ENCODE measurements at places on chromosomes 5 and 9. TPM values are rescaled to one million over a fixed set of nuclear protein-coding genes. Genes with fewer than 3 reads are reported as not detected.

GRCh38 chr9:36780186-36780585 lies 207.5 kb downstream of the MELK start:
- no peak for DNase-seq

GRCh38 chr5:14357441-14357840 lies 214.3 kb downstream of the TRIO start:
- no peak for DNase-seq

Gene SPINK5
- 0.41 TPM for polyA plus RNA-seq

GRCh38 chr5:307306-307705 lies 14.2 kb upstream of the AHRR start:
- no peak for DNase-seq

DNA sequence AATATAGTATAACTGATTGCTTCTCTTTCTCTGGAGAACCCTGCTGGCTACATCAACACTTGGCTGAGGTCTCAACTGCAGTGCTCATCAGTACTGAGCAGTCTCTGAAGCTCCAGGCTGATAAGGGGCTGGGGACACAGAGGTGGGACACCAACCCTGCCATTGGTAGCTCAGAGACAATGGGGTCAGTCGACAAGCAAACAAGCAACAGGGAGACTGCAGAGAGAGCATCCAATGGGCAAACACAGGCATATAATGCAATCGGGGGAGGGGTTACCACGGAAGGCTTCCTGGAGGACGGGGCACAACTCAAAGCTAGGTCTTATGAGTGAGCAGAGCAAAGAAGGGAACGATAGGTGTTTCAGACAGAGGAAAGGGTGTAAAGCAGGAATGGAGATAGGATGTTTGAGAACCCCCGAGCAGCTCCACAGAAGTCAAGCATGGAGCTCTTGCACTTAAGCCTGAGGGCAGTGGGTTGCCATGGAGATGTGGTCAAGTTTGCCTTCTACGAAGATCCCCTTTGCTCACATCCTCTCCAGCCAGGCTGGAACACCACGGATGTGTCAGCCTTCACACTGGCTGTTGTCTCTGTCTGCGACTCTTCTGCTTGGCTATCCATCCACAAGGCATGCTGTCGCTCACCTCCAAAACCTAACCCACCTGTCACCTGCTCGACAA lies 21.5 kb upstream of the AKNA start:
- no peak for DNase-seq
